Stimulated activated CD8-positive, alpha-beta memory T cell treated with anti-CD3 and anti-CD28 coated beads, Interleukin-4, amount 100 ng/mL, for 4 hours (primary cell): ENCODE measurements at places on chromosomes 6 and 20.
A peak's percentile ranks its signal among the peaks of the same experiment; 100 is the strongest.

DNA sequence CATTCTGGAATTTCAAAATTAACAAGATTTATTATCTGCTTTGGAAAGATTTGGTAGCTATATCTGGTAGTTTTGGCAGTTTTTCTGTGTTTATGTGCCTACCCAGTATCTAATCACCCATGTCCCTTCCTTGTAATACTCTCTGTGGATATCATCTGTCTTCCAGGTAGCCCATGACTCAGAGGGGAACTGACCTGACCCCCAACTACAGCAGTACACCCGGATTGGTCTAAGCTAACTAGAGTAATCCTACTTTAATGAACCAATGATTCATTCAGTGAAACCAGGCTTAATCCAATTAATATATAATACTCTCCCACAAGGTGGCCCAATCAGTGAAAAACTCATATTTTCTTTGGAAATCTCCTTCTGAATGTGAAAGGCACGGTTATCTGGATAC lies 295.3 kb upstream of the SULF2 start:
- DNase-seq: no peak

DNA sequence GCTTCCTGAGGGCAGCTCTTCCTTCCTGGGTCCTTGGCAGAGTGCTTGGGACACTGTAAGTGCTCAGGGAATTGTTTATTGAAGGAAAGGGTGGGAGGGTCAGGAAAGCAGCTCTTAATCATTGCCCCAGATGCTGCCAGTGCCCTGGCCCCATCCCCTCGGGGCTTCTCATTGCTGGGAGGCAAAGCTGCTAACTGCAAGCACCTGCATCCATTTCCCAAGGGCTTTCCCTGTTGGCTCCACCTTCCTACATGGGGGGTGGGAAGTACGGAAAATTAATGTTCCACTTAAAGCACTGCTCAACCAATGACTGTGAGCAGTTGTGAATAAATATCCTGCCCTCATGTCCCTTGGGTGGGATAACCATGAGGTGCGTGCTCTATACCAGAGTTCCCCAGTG lies 56.4 kb downstream of the NDUFAF5 start:
- DNase-seq: no peak

DNA sequence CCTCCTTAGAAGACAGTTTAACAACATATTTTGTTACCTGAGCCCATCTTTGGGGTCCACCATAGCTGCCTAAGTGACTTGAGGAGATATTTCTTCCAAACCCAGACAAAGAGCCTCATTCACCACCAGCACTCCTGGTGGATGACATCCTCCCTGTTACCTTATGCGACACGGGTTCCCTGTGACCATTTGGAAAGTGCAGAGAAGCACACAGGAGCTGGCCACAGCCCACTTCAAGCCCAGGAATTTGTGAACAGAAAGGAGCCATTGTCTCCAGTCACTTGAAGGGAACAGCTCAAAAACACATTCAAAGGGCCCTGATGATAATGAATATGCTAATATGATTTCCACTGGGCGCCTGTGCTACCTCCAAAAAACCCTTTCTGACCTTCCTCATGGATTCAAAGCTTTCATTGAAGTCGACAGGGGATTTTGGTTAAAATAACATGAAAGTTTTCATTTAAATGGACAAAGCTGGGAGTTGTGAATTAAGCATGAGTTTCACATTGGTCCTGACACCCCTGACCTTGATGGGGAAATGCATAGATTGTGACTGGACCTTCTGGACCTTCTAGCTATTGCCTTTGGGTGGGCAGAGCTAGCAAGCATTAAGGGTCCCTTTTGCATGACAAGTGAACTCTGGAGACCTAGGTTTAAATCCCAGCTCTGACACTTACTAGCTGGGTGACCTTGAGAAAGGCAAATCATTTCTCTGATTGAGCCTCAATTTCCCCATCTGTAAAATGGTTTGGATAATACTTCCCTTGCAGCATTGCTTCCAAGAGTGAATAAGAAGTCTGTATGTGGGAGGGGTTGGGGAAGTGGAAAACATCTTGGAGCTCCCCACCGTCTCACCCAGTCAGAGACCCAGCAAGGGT lies 83.3 kb upstream of the SIRPA start:
- DNase-seq: no peak

DNA sequence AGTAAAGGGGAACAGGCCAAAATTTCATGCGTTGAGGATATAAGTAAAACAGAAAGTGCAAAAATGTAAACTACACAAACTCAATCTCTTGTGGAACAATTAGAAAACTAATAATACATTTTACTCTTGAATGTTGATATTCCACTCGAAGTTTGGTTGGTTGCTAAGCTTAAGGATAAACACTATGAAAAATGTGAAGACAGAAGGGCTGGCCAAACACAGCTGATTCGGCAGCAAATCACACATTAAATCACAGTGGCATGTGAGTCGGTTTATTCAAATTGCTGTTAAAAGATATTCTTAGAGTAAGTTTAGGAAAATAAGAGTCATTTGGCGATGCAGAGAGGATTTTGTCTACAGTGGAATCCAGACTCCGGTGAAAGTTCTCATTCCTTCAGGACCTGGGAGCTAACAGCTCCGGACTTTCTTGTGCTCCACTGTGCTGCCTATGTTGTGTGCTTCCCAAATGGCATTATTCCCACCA lies 1.4 kb upstream of the EPM2A start:
- no peak for DNase-seq

DNA sequence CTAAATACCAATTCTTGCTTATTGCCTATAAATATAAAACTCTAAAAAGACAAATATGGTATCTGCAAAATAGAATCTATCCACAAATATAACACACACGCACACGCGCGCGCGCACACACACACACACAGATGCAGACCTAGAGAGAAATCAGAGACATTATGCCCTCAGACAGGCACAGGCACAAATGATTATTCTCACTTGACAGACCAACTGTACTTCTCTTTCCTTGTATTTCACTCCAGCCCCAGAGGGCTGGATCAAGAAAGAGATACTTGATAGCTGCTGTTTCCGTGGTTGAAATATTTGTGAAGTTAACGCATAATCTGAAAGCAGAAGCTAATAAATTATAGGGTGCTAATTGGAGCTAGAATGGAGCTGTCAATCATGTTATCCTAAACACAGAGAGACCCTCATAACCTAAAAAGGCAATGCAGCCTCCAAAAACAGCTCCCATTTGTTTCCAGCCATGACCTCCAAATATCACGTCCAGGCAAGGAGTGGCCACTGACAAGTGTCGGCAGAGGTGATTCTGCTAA lies 11.5 kb downstream of the VGLL2 start:
- DNase-seq: no peak

GRCh38 chr6:139519571-139520031 lies 145.2 kb upstream of the CITED2 start:
- no peak for DNase-seq

DNA sequence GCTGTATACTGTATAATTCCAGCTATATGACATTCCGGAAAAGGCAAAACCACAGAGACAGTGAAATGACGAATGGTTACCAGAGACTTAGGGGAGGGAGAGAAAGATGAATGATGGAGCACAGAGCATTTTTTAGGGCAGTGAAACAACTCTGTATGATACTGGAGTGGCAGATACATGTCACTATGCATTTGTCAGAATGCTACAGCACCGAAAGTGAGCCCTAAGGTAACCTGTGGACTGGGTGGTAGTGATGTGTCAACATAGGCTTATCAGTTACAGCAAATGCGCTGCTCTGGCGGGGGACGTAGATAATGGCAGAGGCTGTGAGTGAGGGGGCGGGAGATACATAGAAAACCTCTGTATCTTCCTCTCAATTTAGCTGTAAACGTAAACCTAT lies 201.3 kb upstream of the SSTR4 start:
- no peak for DNase-seq

DNA sequence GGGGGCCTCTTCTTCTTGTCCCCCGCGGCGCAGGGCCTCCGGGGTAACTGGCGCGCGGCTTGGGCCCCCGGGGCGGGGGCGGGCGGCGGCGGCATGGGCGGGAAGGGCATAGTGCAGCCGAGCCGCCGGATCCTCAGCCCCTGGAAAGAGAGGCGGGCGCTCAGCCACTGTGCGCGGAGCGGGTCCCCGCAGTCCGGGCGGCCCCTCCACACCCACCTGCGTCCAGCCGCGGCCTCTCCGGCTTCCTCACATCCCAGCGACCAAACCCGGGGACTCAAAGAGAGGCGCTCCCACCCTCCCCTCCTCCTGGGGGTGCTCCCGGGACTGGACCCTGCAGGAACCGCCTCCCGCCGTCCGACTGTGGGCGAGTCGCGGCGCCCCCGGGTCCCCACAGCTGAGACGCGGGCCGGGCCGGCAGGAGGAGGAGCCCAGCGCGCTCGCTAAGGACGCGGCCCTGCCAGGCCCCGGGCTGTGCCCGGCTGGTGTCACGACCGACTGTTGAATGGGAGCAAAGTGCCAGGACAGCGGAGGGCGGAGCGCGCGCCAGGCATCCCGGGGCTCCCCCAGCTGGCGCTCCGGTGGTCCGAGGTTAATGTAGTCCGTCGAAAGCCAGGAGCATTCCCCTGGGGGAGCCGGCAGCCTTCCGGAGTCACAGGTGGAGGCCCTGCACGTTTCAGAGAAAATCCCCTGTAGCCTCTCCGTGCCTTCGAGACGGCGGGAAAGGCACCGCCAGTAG lies at the start of gene PRR18:
TSS of gene PRR18 (minus strand) at position 360 of the 736 bp plus-strand sequence. CDS start at position 110, 250 bp downstream.
- no peak for DNase-seq

GRCh38 chr6:34496103-34496685 lies 30.3 kb downstream of the PACSIN1 start:
- no peak for DNase-seq

DNA sequence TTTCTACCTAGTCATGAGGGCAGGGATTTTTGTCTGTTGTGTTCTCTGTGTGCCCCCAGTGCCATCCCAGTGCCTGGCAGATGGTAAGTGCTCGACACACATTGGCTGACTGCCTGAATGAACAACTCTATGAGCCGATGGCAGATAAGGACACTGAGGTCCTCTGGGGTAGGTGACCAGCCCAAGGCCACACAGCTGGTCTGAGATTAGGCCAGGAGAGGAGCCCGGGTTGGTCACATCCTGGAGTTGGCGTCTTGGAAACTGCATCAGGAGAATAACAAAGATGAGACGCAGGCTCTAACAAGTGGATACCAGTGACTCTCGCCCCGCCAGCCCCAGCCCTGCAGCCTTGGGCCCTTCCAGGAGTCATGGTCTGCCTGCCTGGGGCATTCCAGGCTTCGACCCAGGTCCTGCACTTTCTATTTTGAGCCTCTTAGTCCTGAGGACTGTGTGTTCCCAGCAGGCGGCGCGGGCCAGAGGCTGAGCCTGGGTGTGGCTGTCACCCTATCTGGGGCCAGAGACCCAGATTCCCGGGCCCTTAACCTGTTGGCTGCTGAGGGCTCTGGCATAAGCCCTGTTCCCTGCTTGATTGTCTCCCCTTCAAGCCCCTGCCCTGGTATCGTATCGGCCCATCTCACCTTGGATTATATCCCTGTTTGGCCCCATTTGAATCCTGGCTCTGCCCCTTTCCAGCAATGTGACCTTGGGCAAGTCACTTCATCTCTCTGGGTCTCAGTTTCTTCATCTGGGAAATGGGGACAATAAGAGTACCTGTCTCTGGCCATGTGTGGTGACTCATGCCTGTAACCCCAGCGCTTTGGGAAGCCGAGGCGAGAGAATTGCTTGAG lies 88.3 kb downstream of the CEBPB start:
- DNase-seq: no peak

DNA sequence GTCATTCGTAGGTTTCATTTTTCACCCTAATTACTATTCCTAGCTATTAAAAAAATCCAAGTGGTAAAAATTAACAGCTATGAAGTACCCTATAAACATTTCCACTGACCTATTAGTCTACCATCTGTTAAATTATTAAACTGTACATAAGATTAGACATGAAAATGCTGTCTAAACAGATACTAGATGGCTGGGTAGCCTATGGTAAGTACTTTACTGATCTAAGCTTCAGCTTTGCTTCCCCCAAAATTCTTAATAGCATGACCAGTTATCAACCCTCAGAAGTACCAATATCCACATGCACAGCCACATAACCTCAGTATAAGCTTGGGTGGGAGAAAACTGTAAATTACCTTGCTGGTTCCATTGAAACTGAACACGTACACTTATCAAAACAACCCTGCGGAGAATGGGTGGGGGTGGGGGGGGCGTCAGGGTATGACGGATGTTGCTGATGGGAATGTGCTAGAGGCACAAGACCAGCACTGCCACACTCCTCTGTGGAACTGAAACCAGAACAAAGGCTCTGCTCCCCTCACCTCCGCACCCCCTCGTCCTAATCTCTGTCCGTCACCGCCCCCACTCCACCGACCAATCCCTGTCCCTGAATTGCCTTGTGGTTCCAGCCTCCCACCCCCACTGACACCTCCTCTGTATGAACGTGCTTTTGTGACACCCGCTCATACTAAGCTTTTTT lies 45.3 kb downstream of the B4GALT5 start:
- peak; percentile 69 for DNase-seq

GRCh38 chr6:84340422-84340821 lies 113.0 kb upstream of the CEP162 start:
- no peak for DNase-seq
